ENCODE measurements at places on chromosomes 16 and 17. TPM values are rescaled to one million over a fixed set of nuclear protein-coding genes. Genes with fewer than 3 reads are reported as not detected.

Gene WNT9B
- 0.03 TPM for polyA plus RNA-seq

Gene TERB1
- polyA plus RNA-seq: not detected

Gene CIAO3
- polyA plus RNA-seq: 34.1 TPM

Gene TMED6
- 1.2 TPM for polyA plus RNA-seq

Gene PRR35
- not detected for polyA plus RNA-seq

Gene BEAN1
- polyA plus RNA-seq: 0.30 TPM

Gene C1QTNF8
- polyA plus RNA-seq: not detected

Gene KRT12
- polyA plus RNA-seq: not detected

DNA sequence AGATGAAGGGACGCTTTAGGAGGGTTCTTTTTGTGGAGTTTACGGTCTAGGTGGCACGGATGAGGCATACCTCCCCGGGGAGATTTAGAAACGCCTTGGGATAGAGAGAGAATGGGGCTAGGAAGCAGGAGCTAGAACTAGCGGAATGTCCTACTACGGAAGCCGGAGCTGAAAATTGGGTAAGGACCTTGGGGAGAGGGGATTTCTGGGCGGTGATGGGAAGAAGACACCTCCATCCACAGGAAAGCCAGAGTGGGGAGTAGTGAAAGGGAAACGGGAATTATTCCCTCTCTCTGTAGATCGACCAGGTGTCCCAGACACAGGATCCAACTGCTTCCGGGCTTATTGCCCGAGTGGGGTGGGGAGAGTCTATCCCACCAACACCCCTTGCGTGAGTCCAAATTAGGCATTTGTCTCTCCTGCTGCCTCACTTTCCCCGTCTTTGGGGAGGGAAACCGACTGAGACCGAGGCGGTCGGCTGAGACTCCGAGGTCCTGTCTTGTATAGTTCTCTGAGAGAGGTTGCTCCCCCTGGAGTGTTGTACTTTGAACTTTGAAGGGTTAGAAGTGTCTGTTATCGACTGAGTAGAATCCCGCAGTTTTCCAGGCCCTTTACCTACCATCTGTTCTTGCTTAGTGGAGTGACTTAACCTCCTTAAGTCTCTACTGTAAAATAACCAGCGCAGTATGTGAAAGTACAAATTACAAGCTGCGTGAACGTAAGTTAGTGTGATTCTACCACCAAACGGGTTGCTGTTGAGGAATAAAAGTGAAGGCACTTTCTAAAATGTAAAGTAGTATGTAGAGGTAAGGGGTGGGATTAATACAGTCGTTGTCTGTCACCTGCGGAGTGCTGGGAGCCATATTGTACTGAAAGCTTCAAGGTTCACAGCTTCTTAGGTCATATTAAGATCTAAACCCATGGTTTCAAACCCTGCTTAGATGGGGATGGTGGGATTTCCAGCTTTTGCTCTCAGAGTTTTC is 1.0 kb downstream of the RSPRY1 start:
- H3K4me3 ChIP-seq: peak overlapping the region; percentile 88
- peaks cover 73% of the 10 kb centered on the region for H3K4me1 ChIP-seq
- H3K27me3 ChIP-seq: no peaks in the 10 kb centered on the region

- DNase-seq: no peak
- no peak overlapping the region for H3K27ac ChIP-seq
- H3K4me1 ChIP-seq: no peaks in the 10 kb centered on the region
- no peak overlapping the region for H3K4me3 ChIP-seq
- H3K27me3 ChIP-seq: no peaks in the 10 kb centered on the region
Measured at GRCh38 chr16:71933017-71933416, 37.7 kb downstream of the IST1 start.

DNA sequence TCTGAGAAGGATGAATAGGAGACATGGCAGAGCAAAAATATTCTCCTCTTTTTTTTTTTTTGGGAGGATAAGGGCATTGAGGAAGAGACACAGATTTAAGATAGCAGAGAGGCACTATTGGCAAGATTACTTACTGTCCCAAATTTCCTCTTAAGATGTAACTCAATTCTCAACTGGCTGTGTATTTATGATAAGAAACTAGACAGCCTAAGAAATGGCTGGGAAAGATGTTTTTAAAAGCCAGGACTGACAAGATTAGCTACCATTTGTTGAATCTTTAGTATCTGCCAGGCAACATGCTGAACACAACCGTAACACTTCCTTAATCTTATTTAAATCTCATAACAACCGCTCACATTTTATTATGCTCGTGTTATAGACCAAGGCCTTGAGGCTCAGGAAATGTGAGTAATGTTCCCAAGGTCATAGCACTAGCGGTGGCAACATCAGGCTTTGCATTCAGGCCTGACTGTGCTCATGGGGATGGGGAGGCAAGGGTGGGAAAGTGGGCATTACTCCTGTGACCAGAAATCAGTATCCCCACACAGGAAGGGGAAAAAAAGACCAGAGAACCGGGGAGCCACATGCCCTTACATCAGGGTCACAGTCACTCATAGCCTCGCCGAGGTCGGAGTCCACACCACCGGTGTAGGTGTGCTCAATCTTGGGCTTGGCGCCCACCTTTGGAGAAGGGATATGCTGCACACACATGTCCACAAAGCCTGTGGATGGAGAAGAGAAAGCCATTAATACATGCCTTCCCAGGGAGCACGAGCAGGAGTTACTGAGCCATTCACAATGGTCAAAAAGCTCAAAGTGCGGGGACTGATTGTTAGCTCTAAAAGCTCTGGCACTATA is 15.6 kb downstream of the HIGD1B start:
- DNase-seq: no peak
- H3K27me3 ChIP-seq: no peaks in the 10 kb centered on the region
- no peak overlapping the region for H3K4me3 ChIP-seq
- H3K27ac ChIP-seq: peak overlapping the region; percentile 67
- H3K4me1 ChIP-seq: peaks cover 16% of the 10 kb centered on the region

- peaks cover 13% of the 10 kb centered on the region for H3K4me1 ChIP-seq
- H3K4me3 ChIP-seq: no peak overlapping the region
- peak; percentile 84 for DNase-seq
- H3K36me3 ChIP-seq: no peaks in the 10 kb centered on the region
- H3K27ac ChIP-seq: peak overlapping the region; percentile 55
Measured at GRCh38 chr17:43372273-43372911, 26.4 kb upstream of the ARL4D start.

- H3K4me3 ChIP-seq: no peak overlapping the region
- no peak for DNase-seq
- H3K36me3 ChIP-seq: no peaks in the 10 kb centered on the region
- H3K27ac ChIP-seq: no peak overlapping the region
Measured at GRCh38 chr16:7765079-7765550, 432.5 kb downstream of the RBFOX1 start.

Measured in spleen (tissue), 13 donors.